ENCODE measurements at places on chromosomes 11 and 22.

DNA sequence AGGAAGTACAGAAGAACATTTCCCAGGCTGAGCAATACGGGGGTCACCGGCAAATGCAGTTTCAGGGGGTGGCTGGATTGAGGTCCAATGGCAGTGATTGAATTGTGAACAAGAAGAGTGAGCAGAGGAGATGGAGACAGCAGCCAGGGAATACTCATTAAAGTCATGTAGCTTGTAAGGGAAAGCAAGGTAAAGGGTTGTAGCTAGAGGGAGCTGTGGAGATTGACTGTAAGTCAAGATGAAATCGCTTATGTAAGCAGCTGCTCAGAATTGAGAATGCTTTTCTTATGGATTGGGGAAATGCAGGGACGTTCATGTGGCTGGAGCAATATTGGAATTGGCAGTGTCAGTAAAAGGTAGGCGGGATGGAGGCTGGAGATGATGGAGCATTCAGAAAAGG, 111.4 kb upstream of the TBCEL start:
- no peak for DNase-seq

- no peak for DNase-seq
Measured at GRCh38 chr11:131534611-131535010, 164.2 kb downstream of the NTM start.

- no peak for DNase-seq
Measured at GRCh38 chr11:102410382-102410784, 42.2 kb downstream of the TMEM123 start.

- DNase-seq = no peak
Measured at GRCh38 chr22:48905206-48905975, 922.3 kb downstream of the BRD1 start.

DNA sequence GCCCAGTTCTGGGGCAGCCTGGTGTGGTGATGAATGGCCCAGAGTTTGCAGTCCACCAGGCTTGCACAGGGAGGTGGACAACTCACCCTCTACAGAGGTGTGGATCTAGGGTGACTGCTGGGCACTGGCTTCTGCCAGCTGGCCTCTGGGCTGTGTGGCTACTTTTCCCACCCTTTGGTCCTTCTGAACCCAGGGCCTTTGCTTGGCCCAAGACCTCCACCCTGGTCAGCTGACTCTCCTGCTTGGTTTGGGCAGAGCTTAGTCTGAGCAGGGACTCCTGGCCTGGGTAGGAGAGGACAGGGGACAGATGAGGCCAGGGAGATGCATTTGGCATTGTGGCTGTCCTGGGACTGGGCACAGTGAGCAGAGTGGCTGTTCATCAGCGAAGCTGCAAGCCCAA, 83.0 kb upstream of the SHANK2 start:
- no peak for DNase-seq

DNA sequence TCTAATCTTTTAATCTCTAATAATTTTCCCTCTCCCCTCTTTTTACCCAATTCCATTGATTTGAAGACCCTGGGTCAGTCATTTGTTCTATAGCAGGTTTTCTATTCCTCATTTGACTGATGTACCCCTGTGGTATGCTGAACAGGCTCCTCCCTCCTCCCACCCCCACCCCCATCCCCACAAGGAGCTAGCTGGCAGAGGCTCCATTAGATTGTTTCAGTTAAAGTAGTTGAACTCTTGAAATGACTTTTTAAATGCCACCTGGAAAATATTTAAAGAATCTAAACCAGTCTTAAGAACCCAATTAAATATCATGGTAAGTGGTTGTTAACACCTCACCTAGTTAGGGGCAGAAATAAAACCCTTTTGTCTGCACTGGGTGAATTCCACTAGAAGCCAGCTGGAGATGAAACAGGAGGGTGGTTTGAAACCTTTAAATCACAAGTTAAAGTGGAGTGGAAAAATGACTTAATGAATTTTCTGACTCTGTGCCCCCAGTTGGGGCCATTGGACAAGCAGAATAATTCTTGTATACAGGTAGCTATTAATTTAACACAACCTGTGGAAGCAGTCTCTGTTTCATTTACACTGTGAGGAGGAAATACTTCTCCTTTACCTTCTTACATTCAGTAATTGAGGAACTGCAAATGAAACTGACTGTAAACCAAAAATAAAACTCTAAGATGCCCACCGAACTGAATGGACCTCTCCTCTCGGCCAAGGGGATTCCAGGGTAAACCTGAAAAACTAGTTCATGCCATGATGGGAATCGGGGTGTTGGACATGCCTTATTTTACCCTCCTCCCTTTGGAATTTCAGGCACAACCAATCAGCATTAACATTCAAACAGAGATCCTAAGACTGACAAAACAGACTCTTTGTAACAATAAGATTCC, 30.7 kb downstream of the PRR5L start:
- no peak for DNase-seq

DNA sequence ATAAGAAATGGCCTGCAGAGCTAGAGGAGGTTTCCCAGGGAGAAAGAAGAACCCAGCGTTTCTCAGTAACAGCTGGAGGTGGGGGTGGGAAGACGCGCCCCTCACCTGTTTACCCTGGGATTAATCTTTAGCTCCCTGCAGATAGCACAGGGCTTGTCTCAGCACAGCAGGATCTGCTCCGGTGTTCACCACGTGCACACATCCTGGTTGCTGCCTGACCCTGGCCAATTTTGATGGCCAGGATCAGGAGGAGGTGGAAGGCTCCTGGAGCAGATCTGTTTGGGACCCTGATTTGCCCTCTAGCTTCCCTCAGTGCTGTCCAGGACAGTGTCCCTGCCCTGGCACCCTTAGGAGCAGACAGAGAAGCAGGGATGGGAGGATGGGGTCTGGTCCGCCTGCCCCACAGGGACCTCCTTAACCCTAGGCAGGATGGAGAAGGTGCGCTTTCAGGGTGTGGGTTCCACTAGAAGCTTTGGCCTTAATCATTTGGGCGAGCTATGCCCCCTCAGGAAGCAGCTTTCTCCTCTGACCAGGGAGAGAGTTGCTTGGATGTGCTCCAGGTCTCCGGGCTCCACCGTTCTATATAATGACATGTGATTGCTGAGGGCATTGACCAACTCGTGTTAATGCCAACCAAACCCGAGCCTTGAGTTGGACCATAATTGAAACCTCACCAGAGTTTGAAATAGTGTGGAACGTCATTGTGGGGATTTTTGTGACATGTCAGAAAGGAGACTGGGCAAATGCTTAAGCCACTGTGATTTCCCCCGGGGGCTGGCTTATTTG, 19.3 kb downstream of the UPB1 start:
- no peak for DNase-seq

DNA sequence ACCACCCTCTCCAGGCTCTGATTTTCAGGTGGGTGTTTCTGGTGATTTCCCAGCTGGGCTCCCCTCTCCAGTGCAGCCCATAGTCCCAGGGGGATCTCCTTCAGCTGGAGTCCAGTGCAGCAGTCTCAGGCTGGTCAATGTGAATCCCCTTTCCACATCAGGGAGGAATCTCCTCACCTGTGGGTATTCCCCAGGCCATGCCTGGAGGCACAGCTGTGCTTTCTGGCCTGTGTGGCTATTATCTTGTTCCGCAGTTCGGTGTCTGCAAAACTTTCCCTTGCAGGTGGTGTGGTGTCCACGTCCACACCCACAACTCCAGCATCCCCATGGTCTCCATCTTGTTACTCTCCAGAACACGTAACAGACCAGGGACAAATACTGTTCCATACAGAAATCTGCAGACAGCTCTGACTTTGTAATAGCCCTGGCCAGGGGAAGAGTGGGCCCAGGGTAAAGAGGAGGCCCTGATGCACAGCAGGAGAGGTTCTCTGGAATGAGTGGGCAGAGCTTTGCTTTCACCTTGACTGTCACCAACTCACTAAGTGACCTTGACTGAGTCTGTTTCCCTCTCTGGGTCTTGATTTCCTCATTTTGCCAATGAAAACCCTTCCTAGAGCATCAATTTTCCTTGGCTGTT, 183.2 kb downstream of the CSNK2A3 start:
- no peak for DNase-seq

DNA sequence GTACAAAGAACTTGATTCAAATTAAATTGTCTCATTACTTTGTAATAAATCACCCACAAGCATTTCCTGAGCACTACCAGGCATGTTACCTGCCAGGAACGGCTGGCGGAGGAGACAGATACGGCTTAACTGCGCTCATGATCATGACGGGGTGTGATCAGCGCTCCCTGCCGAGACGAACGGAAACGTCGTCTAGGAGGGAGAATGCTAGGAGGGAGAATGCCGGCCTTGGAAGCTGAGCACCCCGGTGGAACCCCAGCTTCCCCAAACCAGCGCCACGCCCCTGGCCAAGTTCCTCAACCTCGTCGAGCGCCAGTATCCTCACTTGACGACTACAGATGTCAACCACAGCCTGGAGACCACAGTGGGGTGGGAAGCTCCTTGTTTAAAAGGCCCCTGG, 272.8 kb downstream of the CTTN start:
- no peak for DNase-seq

DNA sequence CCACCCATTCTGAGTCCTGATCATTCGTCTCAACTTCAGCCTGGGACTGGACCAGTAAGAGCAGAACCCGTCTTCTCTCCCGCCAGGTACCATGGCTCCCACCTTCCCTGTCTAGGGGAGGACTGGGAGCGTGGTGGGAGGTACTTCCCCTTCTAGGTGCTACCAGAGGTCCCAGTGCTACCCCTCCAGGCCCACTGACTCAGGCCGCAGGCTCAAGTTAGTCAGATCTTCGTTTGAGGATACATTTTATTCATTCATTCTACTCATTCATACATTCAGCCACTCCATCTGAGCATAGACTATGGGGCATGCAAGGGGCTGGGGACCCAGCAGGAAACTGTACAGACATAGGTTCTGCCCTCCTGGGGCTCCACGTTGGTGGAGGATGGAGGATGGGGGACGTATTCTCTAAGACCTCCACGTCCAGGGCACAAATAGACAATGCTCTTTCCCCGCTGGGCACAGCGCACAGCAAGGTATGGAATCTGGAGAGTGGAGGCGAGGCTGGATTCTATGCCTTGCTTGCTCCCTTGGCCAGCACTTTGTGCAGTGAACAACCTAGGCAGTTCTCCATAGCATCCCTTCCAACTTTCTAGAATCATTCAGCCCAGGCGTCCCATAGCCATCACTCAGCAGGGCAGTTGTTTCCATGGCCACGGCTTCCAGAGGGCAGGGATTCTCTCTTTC, 1.0 kb upstream of the RAB3IL1 start:
- DNase-seq = no peak

DNA sequence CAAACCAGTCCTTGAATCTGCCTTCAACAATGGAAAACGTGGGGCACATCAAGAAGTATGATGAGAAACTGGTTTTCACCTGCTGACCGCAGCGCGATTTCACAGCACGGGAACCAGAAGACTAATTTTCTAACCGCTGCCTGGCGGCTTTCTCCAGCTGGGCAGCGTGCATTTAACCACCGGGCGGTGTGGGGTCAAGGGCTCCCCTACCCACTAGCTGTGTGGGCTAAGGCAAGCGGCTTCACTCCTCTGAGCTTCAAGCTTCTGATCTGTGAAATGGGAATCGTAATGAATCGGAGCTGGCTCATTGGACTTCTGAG, 4.2 kb downstream of the SHANK2 start:
- DNase-seq = no peak

- no peak for DNase-seq
Measured at GRCh38 chr22:26245001-26245400, 75.7 kb downstream of the SEZ6L start.

- DNase-seq = no peak
Measured at GRCh38 chr11:73978576-73979086, 4.0 kb downstream of the UCP2 start.

GRCh38 chr11:95708681-95709080, 80.9 kb downstream of the FAM76B start:
- no peak for DNase-seq

- no peak for DNase-seq
Measured at GRCh38 chr11:35682230-35683173, 19.9 kb downstream of the TRIM44 start.

GRCh38 chr11:133934599-133935550, 21.9 kb downstream of the IGSF9B start:
- no peak for DNase-seq

GRCh38 chr22:48187356-48187755, 1424.9 kb downstream of the TBC1D22A start:
- no peak for DNase-seq

- DNase-seq = no peak
Measured at GRCh38 chr11:118147502-118147901, 5.1 kb downstream of the SCN4B start.

DNA sequence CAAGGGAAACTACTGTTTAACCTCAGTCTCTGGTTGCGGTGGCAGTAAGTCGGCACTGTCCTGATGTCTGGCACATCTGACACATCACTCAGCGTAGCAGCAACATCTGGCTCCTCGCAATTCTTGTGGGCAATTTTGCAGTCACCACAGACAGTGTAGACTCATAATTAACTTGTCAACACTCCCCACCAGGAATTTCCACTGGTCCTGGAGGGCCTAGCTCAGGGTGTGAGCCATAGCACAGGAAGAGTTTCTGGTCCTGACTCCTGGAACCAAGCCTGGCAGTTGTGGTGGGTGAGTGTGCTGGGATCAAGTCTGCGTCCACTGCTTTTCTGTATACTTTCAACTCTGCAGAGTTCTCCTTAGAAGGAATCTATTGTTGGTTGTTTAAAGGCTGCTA, 209.7 kb downstream of the SNX19 start:
- no peak for DNase-seq

DNA sequence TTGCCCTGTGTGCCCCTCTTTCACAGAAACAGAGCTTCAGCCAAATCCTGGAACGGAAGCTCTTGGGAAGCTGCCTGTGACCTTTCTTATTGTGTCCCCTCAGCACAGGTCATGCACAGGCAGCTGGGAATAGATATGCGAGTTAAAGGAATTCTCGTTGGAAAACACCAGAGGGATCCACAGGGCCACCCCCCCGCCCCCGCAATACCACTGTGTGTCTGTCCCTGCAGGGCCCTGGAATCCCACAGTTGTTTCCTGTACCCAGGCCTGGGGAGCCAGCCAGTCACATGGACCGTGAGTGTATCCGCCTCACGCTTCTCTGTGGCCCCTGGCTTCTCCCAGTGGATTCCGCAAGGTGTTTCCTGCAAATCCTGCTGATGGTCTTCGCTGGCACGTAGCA, 29.0 kb downstream of the TIMP3 start:
- DNase-seq = no peak

DNA sequence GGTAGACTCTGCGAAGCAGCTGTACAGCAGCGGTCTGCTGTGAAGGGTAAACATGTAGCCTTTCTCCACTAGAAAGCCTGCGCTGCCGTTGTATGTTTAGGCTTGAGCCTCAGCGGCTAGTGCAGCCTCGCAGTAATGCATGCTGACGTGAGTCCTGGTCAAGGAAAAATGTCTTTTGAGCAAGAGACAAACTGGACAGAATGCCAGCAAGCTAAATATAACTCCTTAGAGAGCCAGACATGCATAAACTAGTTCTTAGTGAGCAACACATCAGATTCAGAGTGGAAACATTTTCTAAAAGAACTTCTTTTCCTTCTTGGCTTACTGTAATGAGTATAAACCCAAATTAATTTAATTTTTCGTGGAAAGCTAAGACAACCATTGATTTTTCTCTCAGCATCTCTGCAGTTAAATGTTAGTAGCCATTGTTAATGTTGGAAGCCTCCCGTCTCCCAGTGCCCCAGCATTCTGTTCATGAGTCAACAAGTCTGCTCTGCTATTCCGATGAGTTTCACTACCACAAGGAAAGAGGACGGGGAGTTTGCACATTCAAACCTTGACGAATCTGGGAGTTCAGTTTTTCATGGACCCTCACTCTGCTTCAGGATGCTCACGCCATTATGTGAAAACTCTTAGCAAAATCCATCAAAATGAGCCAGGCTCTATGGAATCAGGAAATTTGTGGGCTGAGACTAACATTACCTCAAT, 51.4 kb downstream of the JAM3 start:
- no peak for DNase-seq

Data from T-helper 9 cell (primary cell).